ENCODE measurements at places on chromosomes 11 and 22.

DNA sequence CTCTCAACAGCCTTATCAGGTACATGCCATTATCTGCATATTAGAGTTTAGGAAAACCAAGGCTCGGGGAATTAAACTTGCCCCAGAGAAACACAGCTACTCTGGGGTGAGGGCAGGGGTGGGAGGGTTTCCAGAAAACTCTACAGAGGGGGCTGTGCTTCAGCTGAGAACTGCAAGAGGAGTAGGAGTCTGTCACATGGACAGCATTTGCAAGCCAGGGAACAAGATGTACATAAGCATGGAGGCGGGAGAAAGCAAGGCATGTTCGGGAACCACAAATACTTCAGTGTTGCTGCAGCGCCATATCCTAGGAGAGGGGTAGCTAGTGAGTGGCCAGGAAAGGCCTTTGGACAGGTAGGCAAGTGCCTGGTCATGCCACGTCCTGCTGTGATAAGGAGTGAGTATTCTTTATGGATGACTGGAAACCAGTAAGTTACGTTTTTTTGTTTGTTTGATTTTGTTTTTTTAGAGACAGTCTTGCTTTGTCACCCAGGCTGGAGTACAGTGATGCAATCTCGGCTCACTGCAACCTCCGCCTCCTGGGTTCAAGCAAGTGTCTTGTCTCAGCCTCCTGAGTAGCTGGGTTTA is 57.2 kb downstream of the GRAMD1B start:
- no peak for DNase-seq

GRCh38 chr11:134055029-134055428 is 13.8 kb upstream of the JAM3 start:
- DNase-seq: no peak

- DNase-seq: no peak
Observed at GRCh38 chr22:46057246-46058090, 80.5 kb upstream of the WNT7B start.

DNA sequence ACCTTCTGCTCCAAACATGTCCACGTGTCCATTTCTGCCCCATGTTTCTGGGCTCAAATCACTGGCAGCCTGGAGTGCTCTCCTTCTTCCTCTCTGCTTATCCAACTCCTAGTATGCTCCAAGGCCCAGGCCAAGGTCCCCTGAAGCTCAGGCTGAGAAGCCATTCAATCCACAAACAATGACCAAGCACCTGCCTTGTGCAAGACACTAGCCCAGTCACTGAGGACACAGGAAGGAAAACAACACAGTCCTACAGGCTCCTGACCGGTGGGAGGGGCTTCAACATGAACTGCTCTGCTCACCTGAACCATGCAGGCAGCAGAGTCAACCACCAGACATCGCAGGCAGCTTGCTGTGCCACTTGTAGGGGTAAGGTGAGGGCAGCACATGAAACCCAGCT is 93.6 kb downstream of the RPL27A start:
- no peak for DNase-seq

GRCh38 chr22:32920734-32921133 is 119.2 kb downstream of the TIMP3 start:
- no peak for DNase-seq

DNA sequence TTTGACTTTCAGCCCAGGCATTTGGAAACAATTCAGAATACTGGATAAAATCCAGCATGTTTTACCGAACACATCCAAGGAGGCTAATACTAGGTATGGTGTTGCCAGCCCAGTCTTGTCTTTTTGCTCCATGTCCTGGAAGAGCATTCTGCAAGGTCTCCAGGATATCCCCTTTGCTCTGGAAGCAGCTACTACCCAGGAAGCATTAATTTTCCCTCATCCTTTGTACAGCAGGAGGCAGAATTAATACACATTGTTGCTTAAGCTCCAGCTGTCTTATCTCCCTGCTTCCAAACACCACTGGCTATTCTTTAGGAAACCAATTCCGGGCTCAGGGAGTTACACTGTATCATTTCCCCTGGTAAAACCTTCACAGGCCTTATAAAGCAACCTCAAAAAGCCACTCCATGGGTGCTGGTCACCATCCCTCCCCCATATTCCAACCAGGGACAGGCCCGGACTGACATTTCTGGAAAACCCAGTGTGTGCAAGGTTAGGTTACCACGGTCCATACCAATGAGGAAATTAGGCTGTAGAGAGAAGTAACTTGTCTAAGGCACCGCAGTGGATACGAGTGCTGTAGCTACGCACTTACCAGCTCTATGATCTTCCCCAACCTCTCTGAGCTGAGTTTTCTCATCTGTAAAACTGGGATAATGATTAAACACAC is 1.5 kb upstream of the UBASH3B start:
- DNase-seq: peak; percentile 91

GRCh38 chr22:46636221-46637002 is 16.2 kb downstream of the GRAMD4 start:
- no peak for DNase-seq

- no peak for DNase-seq
Observed at GRCh38 chr22:21764038-21764804, 28.6 kb upstream of the YPEL1 start.

DNA sequence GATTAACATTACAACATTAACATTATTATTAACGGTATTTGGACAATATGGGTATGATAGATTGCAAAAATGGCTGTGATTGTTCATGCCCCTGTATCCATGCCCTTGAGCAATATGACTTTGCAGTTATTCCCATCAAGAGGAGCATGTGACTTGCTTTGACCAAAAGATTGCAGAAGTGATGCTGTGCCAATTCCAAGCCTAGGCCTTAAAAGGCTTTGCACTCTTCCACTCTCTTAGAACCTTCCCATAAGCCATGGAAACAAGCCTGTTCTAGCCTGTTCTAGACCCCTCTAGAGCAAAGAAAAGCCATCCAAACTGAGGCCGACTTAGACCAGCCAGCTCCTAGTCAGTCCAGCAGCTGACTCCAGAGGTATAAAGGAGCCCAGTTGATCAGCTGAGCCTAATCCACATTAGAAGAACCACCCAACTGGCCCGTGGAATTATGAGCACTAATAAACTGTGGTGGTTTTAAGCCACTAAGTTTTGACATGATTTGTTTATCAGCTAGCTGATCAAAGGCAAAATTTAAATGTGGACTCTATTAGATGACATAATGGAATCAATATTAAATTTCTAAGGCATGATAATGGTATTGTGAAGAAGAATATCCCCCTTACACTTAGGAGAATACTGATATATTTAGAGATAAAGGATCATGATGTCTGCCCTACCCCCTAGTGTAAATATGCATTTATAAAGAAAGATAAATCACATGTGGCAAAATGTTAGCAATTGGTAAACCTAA is 28.6 kb downstream of the RAB30 start:
- no peak for DNase-seq

- DNase-seq: no peak
Observed at GRCh38 chr11:130429120-130429681, 792 bp upstream of the ADAMTS8 start.

DNA sequence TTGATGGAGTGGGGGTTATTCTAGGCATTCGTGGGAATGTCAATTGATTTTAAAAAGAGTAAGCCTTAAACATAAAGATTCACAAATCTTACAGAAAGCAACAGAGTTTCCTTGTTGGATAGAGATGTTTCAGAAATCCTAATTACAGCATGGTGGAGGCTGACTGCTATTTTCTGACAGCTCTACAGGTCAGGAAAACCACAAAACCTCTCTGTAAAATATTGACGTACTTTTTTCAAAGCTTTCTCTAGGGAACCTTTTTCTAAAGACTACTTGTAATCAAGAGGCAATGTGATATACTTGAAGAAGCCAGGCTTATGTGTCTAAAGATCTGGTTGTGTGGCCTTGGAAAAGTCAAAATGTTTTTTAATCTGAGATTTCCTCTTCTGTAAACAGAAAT is 9.1 kb upstream of the OR8B8 start:
- DNase-seq: no peak

- no peak for DNase-seq
Observed at GRCh38 chr11:64369440-64370421, 10.8 kb downstream of the RPS6KA4 start.

DNA sequence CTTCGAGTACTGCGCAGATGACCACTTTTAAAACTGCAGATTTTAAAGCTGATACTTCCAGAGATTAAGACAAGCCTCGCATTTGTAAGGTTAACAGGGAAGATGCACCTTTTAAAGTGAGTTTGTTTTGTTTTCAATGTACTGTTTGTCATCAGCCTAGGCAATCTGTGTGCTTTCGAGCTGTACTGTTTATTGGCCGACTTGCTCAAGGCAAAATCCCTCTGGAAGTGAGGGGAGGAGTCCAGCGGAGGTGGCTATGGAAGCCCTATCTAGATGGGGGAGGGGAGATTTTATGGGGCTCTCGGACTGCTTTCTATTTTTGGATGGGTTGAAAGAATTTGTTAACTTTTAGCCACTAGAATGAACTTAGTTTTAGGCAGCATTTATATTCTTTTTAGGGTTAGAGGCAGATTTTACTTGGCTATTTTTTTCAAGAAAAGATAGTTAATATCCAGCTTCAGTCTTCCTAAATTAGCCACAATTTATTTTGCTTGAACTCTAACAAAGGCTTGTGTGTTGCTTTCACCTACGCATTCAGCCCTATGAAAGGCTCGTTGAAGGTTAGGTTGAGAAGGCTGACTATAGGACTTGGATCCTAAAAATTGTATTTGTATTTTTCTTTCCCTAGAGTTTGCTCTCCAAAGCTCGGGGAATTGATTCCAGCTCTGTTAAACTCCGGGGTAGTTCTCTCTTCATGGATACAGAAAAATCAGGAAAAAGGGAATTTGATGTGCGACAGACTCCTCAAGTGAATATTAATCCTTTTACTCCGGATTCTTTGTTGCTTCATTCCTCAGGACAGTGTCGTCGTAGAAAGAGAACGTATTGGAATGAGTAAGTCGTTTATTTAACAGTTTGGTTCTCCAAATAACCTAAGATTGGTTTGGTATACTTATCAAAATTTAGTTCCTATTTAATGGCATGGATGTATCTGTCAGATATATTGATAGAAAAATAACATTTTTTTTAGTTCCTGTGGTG is 2.1 kb downstream of the WEE1 start:
- no peak for DNase-seq

- DNase-seq: no peak
Observed at GRCh38 chr11:31800398-31801265, 10.5 kb downstream of the PAX6 start.

- peak; percentile 19 for DNase-seq
Observed at GRCh38 chr22:19937616-19938473, 3.7 kb upstream of the COMT start.

- DNase-seq: no peak
Observed at GRCh38 chr22:20469110-20469868, 26.3 kb downstream of the KLHL22 start.

- DNase-seq: peak; percentile 79
Observed at GRCh38 chr11:44065841-44066731, at the start of gene ACCS. ACCS (plus strand) TSS chr11:44066270; CDS start chr11:44067628, 1,358 bp downstream.

DNA sequence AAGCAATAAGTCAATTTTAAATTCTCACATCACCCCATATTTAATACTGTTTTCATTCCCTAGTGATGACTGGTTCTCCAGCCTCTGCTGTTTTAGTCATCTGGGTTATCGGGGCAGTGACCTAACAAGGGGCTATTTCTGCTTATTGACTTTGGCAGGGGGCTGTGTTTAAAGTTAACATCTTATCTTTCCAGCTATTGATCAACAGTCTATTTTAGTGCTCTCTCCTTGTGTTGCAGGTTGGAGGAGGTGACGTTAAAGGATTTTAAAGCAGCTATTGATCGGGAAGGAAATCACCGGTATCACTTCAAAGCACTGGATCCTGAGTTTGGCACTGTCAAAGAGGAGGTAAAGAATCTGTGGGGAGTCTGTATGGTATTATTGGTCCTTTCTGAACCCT is 7.7 kb upstream of the DLAT start:
- no peak for DNase-seq

DNA sequence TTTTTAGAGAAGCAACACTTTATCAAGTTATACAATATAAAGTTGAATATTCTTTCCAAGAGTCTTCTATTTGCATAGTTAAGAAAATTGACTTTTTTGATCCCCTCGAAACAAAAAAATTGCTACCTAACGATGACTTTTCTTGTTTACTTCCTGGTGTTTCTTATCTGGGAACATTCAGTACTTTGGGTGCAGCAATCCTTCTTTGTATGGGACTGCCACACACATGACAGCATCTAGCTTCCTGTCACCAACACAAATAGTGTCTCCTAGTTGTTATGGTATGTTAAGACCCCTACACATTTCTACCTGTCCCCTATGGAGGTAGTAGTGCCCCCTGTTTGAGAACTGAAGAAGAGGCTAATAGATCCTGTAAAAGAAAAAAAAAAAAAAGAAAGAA is 841.7 kb upstream of the FAT3 start:
- no peak for DNase-seq

DNA sequence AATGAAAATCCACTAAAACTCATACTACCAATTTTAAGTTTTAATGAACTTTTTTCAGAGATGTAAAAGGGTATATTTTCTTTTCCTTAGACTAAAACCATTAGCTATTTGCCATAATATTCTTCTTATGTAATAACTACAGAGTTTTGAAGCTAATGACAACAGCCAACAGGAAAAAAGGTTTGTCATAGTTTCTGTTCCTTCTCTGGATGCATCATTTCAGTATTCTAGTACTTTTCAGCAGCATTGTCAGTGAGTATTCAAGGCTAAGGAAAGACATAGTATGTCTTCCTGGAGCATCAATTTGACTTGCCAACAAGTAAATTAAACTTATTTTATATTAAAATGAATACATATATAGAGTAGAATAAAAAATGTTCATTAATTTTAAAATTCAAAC is 166.0 kb downstream of the METTL15 start:
- DNase-seq: peak; percentile 4

GRCh38 chr11:17781626-17782025 is 47.0 kb downstream of the KCNC1 start:
- DNase-seq: no peak

All from inflammatory macrophage treated with lipopolysaccharide for 1 hour (primary cell).